Central memory CD4-positive, alpha-beta T cell (primary cell): ENCODE measurements at places on chromosomes 2 and 18.

DNA sequence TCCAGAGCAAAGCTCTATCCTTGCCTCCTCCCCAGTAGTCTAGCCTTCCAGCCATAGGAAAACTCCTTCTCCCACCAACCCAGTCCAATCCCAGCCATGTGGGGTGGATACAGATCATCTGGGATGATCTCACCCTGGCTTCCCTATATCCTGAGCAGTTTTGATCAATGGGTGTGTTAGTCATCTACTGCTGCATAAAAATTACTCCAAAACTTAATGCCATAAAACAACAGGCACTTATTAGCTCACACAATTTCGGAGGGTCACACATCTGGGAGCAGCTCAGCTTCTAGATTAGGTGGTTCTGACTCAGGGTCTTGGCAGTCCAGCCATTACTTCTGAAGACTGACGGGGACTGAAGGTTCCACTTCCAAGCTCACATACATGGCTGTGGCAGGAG is 190.4 kb downstream of the SPP2 start:
- DNase-seq = no peak

DNA sequence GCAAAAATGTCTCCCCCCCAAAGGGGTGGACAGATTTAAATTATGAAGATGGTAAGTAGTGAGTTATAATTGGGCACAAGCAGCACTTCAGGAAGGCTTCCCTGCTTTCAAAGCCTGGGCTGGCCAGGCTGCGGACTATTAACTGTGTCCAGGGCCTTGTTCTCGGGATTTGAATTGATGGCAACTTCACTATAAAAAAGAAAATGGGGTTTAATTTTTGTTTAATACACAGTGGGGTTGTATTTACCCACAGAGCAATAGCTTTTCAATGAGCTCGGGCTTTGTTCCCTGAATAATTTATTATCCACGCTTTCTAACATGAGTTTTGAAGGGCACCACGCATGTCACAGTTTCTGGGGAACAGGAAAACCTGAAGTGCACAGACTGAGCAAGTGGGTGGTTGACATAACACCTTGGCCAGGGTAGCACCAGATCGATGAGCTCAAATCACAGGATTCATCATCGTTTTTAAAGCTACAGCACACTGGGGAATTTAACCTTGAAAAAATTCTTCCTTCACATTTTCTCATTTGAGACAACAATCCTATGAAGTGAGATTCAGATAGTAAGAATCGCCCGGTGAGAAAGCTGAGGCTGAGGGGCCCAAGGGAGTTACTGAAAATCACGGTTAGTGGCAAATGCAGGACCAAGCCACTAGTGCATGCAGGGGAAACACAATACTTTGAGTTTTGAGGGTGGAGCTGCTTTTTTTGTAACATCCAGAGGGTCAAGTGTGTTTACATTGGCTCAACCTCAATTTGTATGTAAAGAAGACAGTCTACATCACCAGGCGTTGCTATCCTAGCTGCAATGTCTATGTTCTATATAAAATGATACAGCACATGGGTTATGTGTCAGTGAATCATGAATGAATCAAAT is 28.9 kb upstream of the LMAN1 start:
- DNase-seq = no peak

GRCh38 chr2:27306573-27307286 is 1.5 kb downstream of the UCN start:
- DNase-seq = no peak

DNA sequence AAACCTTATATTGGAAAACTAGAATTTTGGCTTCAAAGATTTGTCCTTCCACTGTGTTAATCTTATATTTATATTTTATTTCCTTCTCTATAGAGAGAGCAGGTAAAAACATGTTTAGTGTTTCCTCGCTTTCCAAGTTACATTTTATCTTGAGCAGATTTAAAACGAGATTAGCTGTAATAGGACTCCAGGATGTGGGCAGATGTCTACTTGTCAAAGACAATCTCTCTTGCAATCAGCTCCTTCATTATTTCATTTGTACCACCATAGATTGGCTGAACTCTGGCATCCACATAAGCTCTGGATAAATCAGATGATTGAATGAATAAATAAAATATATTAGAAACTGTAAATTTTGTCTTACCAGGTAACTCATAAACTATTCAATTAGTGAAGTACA is 17.5 kb upstream of the KANSL1L start:
- DNase-seq = no peak

DNA sequence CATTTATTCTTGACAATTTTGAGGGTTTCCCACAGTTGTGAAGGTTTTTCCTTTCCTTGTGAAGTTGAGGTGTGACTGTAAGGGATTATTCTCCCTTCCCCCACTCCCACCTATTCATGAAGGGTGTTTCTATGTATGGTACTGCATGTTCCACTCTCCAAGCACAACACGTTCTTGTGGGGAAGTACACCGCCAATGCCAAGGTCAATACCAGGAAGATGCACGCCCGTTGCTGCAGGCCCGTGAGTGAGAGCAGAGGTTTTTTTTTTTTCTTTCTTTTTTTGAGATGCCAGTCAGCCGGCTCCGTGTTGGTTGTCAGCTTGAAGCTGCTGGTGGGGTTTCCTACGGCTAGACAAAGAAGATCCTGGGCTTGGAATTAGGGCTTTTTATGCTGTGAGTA is 38.6 kb upstream of the EPHA4 start:
- no peak for DNase-seq

- DNase-seq = no peak
These were observed 651.3 kb upstream of the LINC00305 start for GRCh38 chr18:64800151-64800550.

DNA sequence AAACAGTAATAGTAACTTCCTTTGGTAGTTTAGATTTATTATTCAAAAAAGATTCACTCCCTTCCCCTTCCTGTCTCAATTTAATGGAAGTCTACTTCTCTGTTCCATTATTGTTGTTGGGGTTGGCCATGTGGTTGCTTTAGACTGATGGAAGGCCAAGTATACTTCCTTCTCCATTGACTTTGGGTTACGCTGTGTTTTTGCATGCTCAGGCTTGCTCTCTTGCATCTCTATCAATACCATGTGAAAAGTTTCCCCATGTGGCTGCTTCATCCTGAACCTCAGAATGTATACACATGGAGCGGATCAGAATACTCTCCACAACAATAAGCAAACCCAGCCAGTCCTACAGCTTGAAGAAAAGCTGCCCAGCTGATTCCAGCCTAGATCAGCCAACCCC is 20.3 kb downstream of the CFAP210 start:
- no peak for DNase-seq

DNA sequence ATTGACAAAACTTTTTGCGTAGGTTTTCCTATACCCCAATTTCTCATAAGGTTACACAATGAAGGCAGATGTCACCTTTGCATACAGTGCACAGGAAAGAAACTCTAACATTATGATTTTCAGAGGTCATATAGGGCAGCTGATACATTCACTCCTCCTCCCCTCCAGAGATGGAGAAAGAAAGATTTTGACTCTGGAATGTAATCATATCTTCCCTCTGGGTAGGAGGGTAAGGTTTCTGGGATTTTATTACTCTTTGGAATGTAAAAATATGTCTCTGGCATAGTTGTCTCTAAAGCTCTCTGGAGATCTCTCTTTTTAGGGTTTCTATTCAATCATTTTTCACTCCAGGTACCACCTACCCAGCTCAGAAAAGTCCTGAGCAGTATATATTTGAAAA is 398.3 kb downstream of the GPD2 start:
- no peak for DNase-seq

DNA sequence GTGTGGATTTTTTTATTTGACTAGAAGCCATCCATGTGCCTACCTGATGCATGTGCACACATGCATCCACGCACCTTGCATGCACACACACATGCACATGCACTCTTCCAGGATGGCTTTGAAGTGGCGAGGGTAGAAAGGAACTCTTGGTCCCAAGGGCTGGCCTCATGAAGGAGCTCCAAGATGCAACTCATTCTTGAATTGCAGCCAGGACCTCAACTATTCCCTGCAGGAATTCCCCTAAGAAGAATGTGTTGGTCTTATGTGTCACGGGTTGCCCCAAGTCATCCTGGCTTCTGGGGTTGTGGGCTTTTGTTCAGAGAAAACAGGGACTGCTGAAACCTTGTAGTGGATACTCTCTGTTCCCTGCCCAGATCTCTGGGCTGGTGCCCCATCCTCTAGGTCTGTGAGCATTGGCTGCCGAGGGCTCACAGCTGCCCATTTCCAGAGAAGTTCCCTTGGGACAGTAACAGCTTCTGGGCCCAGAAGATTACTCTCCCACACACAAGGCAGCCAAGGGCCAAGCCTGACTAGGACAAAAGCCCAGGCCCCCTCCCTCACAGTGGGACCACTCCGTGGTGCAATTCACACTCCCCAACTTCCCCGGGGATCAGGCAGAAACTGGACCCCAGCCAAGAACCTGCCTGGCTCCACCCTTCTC is 137.6 kb downstream of the COPS8 start:
- no peak for DNase-seq

DNA sequence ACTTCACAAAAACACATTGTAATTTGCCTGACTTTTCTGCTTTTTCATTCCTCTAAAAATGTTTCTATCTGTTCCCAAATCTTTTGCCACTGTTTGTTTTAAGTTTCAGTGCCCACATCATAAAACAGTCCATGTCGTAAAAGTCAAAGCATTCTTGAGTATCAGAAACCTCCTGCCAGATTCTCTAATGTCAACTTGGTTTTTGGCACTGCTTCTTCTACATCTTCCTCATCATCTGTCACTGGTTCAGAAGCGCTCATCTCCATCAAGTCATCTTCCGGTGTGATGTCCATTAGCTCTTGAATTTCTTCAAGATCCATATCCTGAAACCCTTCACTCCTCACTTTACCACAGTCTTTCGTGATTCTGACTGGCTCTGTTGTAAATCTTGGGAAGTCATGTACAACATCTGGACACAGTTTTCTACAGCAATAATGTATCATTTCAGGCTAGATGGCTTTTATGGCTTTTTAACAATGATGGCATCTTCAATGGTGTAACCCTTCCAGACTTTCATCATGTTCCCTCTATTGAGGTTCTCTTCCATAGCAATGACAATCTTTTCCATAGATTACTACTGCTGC is 19.6 kb downstream of the CUL3 start:
- no peak for DNase-seq

- no peak for DNase-seq
These were observed 180.9 kb downstream of the ZEB2 start for GRCh38 chr2:144339048-144339447.

GRCh38 chr2:68100189-68100588 is 37.4 kb upstream of the C1D start:
- no peak for DNase-seq

DNA sequence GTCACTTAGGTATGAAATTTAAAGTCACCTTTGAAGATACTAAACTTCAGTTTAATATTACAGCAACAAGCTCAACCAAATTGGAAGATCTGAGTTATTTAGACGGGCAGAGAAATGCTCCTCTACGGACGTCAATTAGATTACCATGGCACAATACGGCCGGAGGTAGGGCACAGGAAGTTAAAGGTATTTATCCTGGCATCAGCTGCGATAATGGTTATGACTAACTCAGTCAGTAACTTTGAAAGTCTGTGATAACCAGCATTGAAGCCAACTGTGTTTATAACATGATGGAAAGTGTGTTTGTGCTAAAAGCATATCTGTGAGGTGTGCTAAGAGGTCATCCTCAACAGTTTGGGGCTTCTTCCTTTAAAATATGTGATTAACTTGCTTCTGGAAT is 117.3 kb downstream of the WDSUB1 start:
- DNase-seq = no peak

GRCh38 chr2:101410746-101411145 is 23.4 kb upstream of the CREG2 start:
- no peak for DNase-seq

DNA sequence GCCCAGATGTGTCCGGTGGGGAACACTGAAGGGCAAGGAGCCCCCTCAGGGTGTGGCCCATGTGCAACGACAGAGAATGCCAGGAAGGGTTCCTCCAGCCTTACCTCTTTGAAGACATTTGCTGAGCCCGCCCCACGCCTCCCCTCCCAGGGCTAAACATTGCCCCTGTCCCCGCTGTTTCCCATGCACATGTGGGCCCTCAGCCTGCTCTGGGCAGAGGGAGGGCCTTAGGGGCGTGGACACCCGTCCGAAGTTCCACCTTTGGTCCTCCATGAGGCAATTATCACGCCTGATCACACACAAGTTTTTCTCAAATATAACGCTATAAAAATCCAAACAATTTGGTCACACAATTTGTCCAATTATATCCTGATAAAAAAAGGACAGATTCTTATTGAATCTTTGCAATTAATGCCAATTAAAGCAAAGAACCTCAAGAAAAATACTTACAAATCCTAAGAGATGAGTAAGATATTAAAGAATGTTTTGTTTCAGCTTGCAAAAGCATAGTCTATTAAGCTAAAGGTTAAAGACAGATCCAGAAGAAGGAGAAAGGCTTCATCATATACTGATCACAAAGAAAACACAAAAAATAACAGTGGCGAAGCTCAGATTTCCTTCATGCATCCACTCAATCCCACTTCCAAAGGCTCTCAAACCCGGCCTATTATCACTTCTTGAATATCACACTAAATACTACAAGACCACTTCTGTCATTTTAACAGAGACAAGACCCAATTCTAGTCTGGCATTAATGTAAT is 55.2 kb upstream of the LDLRAD4 start:
- no peak for DNase-seq

DNA sequence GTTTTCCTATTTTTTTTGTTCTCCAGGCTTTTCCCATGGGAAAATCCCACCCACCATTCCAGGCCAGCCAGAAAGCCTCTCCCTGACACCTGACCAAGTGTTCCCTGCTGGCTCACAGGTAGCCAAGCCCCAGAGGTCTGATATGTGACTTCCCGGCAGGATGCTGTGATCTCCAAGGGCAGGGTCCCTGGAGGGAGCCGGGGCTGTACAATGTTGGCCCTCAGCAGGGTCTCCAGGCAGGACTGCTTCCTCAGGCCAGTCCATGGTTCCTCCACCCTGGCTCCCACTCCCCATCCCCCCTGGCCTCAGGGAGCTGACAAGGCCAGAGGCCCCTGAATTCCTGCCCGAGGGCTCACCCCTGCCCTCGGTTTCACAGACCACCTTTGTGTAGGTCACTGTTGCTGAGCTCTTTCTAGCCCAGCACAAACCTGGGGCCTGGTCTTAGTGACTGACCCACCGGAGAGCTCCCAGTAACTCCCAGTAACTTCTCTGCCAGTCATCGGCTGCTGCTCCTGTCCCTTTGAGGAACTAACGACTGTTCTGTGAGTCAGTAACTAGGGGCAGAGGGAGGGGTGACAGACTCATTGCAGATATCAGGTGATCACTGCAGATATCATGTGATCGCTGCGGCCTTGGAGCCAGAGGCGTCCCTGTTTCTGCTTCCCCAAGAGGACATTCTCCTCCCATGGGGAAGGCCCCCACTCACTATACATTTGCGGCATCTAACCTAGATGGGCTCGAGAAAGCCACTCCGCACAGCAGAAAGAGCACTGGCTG is 38.7 kb downstream of the SDC1 start:
- DNase-seq = no peak

GRCh38 chr2:232327105-232328031 is 51.2 kb upstream of the ALPP start:
- DNase-seq = peak; percentile 74

GRCh38 chr2:66080127-66080526 is 354.8 kb upstream of the MEIS1 start:
- no peak for DNase-seq

GRCh38 chr2:65482971-65483370 is 50.6 kb upstream of the SPRED2 start:
- no peak for DNase-seq
